Suppressor macrophage treated with lipopolysaccharide for 1 hour (primary cell): ENCODE measurements at places on chromosomes 7 and 10.

DNA sequence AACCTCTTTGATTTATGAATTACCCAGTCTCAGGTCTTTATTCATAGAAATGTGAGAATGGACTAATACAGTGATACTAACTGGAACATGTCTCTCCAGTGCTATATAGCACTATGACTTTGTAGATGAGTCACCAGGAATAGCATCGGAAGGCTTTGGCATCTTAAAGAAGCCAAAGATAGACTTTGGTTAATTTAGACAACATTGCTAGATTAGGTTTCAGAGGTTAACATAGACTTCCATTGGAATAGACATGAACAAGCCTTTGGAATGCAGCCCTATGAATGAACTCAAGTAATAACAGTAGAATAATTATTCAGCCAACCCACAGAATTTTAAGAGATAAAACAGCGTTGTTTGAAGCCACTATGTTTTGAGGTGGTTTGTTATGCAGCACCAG is 169.2 kb downstream of the HGF start:
- DNase-seq: no peak

DNA sequence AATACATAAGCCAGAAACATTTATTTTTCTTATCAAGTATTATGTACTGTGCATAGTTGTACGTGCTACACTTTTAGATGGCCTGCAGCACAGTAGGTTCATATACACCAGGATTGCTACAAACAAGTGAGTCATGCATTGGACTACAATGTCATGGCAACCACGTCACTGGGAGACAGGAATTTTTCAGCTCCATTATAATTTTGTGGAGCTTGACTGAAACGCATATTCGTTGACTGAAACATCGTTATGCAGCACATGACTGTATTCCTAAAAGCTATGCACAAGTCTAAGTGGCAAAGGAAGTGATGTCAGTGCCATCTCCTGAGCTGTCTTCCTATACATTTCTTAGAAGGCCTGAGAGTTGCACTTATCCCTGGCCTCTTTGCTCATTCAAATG is 871.8 kb downstream of the IPMK start:
- DNase-seq: no peak

GRCh38 chr7:135770139-135770710 is 21.6 kb upstream of the FAM180A start:
- no peak for DNase-seq

DNA sequence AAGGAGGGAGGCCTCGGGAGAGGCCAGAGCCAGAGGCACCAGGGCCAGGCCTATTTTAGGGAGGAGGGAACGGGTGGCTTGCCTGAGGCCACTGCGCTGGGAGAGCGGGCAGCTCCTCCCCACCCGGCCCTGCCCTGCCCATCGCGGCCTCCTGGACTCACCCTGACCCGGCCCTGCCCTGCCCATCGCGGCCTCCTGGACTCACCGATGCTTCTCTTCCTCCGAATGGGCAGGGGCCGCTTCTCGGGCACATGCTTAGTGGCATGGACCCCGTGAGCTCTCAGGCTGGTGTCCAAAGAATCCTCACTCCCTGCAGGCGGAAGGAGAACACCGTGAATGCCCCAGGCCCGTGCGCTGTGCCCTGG is 7.5 kb downstream of the PDGFA start:
- DNase-seq: no peak

- DNase-seq: no peak
These were observed 192.3 kb upstream of the PITRM1 start for GRCh38 chr10:3364768-3365480.

GRCh38 chr7:51459809-51460208 is 143.2 kb upstream of the COBL start:
- DNase-seq: no peak

GRCh38 chr7:99032928-99033327 is 111.0 kb downstream of the SMURF1 start:
- no peak for DNase-seq

GRCh38 chr7:87564296-87564963 is 36.3 kb downstream of the ABCB1 start:
- peak; percentile 55 for DNase-seq

DNA sequence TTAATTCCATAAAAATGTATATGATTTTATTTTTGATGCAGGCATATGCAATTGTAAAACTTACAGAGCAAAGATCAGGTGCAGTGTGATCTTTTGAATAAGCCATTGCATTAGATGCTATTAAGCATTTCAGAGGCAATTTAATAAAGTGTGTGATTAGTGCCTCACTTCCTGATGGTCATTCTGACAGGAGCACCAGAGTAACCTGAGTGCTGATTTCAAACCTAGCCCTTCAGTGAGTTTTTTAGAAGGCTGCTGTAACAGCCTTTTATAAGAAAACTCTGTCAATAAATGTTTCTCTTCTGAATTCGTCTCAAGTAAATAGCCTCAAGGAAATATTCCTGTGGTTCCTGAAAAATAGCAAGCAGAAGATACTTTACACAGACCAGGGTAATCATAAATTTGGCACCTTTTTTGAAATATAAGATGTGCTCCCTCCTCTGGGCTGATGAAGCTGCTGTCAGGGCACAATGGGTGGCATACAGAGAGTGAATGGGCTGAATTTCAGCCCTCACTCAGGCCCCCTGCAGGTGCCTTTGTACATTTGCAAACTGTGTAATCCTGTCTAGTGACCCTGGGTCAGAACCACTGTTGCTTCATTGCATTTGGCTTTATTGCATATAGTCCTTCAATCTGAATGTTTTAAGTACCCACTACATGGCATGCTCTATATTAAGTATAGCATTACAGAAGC is 193.7 kb upstream of the CSTF2T start:
- peak; percentile 14 for DNase-seq

GRCh38 chr10:15455456-15455855 is 84.4 kb upstream of the FAM171A1 start:
- DNase-seq: no peak

DNA sequence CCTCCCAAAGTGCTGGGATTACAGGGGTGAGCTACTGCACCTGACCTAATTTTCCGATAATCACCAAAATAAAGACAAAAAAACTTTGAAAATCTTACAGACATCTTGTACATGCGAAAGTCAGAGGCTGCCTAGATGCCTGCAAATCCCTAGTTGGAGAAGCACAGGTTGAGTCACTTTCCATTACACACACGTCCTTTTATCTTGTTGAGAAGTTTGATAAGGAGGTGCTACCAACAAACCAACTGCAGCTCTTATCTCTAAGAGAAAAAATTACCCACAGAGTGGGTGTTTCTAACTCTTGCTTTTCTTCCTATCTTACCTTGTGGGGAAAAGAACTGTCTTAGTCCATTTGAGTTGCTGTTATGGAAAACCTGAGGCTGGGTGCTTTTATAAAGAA is 589.8 kb downstream of the GALNT17 start:
- DNase-seq: no peak

- no peak for DNase-seq
These were observed 50.6 kb upstream of the LRRC4 start for GRCh38 chr7:128081808-128082207.

DNA sequence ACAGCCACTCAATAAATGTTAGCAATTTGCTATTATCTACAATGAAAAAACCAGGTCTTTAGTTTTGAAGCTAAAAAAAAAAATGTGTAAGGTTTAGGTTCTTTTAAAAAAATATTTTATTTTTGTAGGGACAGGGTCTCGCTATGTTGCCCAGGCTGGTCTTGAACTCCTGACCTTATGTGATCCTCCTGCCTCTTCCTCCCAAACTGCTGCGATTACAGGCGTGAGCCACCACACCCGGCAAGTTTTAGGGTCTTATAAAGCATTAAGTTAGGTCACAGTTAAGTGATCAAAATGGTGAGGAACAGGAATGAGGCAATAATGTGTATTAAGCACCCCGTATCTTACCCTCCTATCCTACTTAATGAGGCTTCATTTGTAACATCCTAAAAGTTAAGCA is 774 bp downstream of the SEM1 start:
- DNase-seq: no peak

- no peak for DNase-seq
These were observed 13.0 kb upstream of the CHCHD1 start for GRCh38 chr10:73768881-73769280.

GRCh38 chr7:151008511-151009323 is 15.6 kb downstream of the ATG9B start:
- peak; percentile 53 for DNase-seq

- DNase-seq: peak; percentile 59
These were observed 314.3 kb upstream of the ZMIZ1 start for GRCh38 chr10:78754269-78755062.

DNA sequence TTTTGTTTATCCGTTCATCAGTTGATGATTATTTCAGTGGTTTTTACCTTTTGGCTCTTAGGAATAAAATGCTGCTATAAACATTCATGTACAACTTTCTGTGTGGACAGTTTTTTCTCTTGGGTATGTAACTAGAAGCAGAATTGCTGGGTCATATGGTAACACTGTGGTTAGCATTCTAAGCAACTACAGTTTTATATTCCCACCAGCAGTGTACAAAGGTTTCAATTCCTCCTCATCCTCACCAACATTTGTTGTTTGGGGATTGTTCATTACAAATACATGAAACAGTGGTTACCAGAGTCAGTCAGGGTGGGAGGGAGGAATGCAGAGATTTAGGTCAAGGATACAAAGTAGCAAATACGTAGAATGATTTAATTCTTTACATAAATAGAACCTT is 97.0 kb downstream of the NPSR1 start:
- DNase-seq: no peak

DNA sequence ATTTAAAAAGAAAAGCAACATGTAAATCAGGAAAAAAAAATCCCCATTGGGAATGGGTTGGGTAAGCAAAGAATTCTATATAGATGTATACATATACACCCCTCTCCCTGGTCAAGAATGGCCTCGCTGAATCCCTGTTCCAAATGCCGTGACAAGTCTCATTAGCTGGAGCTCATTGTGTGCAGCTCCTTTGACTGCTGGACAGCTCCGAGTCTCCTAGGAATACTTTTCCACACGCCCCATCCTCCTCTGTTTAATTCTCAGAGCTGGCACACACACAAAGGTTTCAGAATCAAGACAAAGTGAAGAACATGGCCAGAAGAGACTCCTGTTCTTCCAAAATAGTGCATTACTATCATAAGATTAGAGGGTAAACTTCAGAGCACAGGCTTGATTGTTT is 130.9 kb upstream of the MKLN1 start:
- DNase-seq: no peak
